ENCODE measurements at places on chromosomes 16 and 17.

GRCh38 chr16:3607161-3607560, 4.2 kb downstream of the SLX4 start:
- DNase-seq, result no peak

GRCh38 chr17:44083250-44083849, 12.8 kb downstream of the G6PC3 start:
- DNase-seq, result no peak

GRCh38 chr17:49996495-49997300, 1.7 kb upstream of the DLX3 start:
- DNase-seq, result no peak

DNA sequence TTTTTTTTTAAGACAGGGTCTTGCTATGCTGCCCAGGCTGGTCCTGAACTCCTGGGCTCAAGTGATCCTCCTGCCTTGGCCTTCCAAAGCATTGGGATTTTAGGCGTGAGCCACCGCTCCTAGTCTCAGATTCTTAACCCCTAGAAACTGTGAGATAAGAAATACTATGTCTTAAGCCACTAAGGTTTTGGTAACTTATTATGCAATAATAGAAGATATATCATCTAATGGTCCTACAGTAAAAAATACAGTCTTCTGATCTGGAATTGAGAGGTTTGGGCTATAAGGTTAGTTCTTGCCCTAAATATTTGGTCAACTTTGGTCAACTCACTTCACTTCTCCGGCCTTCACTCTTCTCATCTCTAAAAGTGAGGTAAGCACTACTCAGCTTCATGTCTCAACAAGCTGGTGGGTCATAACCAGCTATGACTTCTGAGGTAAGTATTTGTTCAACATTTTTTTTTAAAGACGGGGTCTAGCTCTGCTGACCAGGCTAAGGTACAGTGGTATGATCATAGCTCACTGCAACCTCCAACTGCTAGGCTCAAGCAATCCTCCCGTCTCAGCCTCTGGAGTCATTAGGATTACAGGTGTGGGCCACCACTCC, 14.7 kb downstream of the RAD51D start:
- DNase-seq, result no peak
